ENCODE measurements at places on chromosomes 1 and 21. TPM values are rescaled to one million over a fixed set of nuclear protein-coding genes. Genes with fewer than 3 reads are reported as not detected.

DNA sequence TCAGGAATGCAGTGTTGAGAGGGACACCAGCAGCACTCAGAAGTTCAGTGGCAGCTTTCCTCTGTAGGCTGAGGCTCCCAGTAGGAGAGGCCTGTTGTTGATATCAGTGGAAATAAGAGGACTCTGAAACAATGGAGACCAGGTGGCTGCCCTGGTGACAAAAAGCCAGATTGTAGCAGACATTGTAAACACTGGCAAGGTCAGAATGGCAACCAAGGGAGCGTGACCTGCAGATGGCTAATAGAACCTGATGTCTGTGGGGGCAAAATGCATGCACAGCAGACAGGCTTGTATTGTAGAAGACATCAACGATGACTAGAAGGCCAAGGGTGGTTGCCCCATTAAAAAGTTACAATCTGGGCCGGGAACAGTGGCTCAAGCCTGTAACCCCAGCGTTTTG is 53.1 kb upstream of the GPR37L1 start:
- DNase-seq = no peak

- DNase-seq = no peak
These were observed 502.5 kb upstream of the ADGRL2 start for GRCh38 chr1:81298266-81298665.

DNA sequence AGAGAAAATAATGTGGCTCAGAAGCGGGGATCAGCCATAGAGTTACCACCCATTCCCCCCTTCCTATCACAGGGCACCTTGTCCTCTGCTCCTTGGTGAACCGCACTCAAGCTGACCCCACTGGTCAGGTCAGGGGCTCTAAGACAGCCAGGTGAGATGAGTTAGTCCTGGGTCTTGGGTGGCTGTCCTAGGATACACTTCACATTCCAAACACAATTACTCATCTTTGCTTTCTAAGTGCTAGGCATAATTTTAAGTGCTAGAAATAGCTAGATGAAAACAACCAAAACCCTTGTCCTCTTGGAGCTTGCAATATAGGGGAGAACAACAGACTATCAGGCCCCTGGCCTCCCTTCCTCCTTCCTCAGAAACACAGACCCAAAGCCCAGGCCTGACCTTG is 7.8 kb upstream of the MUTYH start:
- DNase-seq = no peak

DNA sequence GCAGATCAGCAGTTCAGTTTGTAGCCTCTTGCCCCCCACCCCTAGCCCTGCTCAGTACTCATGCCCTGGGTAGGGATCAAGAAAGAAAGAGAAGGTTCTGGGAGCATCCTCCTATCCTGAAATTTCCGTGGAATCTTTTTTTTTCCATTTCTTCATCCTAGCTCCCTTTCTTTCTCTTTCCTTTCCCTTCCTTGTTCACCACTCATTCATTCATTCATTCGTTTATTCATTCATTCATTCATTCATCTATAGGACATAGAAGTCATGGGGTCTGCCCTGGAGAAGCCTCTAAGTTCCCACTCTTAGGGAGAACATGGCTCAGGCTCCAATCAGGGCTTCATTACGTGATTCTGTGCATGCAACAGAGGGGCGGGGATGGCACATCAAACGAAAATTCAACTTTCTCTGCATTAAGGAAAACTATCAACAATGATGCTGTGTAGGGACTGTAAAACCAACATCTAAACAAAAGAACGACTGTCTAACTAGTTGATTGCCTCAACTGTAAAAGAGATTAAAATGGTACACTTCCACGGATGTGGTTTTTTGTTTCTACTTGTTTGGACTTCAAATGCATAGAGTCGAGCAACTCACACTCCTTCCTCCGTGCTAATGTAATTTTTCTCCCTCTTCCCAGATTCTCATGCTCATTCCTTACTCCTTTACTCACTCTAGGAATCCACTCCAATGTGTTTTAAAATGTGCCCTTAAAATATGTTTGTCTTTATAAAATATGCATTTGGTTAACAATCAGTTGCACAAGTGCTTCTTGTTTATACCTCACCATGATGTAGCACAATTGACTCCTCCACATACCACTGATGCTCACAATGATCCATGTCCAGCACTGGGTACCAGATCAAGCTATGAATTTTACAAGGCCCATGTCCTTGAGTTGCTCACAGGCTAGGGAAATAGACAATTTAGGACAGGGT is 101.2 kb upstream of the SLC2A1 start:
- no peak for DNase-seq

GRCh38 chr1:217769768-217770167 is 138.6 kb downstream of the SPATA17 start:
- DNase-seq = no peak

C1QC gene
- total RNA-seq = not detected

DNA sequence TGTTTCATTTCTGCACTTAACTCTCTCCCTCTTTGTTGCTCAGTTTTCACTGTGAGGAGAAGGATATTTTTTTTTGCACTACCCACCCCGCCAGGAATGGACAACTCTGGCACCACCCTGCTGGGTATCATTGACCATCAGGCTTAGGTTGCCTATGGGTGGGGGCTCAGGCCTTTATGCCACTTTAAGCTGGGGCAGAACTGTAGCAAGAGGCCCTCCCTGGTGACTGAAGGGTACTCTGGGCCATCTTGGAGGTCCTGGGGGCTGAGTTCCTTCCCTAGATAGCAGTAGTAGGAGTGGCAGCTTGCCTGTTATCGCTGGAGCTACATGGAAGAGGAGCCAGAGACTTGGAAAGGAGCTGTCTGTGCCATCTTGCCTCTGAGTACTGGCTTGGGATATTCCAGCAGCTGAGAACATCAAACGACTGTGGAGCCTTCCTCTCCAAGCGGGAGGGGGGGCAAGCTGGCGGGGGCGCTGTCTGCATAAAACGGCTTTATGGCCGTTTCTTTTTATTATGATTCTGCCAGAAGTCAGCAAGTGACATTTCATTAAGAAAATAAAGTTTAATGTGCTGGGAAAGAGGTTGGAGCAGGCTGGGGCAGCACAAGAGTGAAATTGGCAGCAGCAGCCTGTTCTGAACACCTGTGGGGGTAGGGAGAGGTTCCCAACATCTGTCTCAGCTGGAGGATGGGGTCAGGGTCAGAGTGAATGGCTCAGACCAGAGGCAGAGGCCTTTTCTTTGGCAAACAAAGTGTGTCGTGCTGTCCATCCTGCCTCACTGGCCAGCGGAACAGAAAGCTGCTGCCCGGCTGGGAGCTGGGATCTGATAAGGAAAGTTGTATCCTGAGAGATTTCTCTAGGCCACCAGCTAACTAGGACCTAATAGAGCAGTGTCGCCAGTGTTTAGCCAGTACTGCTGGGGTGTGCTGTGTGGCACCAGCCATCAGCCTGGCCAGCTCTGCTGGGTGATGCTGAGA is 32.9 kb downstream of the TMEM53 start:
- no peak for DNase-seq

DNA sequence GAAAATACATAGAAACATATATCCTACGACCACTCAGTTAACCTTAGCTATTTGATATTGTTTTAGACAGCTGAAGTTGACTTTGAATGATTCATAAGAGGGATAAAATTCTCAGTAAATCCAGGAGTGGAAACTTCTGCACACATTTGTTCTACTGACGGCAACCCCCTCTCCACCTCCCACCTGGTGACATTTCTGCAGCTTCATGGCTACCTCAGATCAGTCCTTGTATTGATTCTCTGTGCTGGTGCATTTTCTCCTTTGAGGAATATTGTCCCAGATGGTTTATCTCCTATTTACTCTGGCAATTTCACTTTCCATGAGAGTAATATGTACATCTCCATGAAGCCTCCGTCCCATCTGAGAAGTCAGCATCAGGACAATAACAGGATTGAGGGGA is 57.7 kb upstream of the COA6 start:
- no peak for DNase-seq

- no peak for DNase-seq
These were observed 59.4 kb downstream of the EPB41 start for GRCh38 chr1:28973596-28974421.

- no peak for DNase-seq
These were observed 234.1 kb downstream of the NCAM2 start for GRCh38 chr21:21232320-21232719.

- DNase-seq = no peak
These were observed 52.9 kb downstream of the LRRC8D start for GRCh38 chr1:89873770-89874169.

DNA sequence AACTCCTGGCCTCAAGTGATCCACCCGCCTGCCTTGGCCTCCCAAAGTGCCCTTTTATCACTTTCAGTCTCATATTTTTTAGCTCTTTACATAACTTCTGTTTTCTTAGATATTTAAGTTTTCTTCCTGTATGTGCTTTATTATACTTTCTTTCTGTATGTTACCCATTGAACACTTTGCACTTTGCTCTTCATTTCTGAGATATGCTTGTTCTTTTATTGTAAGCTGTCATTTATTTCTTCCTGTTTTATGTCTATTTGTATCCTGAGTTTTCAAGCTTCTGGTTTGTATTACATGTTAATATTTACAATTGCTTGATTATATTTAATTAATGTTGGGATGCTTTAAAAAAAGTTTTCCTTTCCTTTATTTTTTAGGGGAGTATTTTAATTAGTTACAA is 35.7 kb downstream of the ZSCAN20 start:
- no peak for DNase-seq
